ENCODE measurements at places on chromosomes 1 and 21.

DNA sequence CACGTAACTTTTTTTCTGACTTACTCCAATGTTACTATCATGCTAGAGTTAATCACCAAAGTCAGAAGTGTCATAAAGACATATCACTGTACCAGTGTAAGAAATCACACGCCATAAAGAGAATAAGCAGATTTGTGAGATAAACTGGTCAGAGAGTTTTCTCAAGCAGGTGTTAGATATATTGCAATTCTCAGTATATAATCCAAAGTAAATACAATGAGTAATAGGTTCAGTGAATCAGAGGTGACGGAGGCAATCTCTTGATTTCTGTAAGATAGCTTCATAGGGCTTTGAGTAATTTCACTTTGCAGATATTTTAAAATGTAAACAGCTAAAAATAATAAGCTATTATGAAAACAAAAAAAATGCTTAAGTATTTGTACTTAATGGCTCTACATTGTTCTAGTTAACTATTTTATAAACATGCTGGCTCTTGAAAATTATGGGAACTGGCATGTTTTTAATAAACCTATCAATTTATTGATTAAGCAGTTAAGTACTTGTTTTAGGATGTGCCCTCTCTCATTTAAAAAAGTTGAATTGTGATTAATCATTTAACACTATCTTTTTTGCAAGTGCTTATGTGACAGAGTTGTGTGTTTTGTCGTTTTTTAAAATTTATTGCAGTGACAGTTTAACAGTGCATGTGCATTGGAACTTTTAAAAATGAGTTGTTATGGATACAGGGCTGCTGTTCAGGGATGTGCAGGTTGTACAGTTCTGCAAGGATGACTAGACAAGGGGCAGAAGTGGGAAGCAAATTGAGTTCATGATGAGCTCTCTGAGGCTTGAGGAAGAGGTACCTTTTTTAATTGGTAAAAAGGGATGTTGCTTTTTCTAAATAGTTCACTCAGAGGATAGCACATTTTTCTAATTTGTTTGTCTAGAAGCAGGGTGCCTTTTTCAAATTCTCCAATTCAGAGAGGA is 119.1 kb downstream of the USP25 start:
- DNase-seq, result no peak

- no peak for DNase-seq
Observed at GRCh38 chr1:4220362-4220761, 320.3 kb upstream of the C1orf174 start.

GRCh38 chr1:236688705-236689104 is 2.4 kb downstream of the ACTN2 start:
- DNase-seq, result no peak

- DNase-seq, result no peak
Observed at GRCh38 chr1:201593200-201593921, 54.4 kb downstream of the NAV1 start.

GRCh38 chr1:41868241-41868998 is 50.3 kb downstream of the HIVEP3 start:
- no peak for DNase-seq

DNA sequence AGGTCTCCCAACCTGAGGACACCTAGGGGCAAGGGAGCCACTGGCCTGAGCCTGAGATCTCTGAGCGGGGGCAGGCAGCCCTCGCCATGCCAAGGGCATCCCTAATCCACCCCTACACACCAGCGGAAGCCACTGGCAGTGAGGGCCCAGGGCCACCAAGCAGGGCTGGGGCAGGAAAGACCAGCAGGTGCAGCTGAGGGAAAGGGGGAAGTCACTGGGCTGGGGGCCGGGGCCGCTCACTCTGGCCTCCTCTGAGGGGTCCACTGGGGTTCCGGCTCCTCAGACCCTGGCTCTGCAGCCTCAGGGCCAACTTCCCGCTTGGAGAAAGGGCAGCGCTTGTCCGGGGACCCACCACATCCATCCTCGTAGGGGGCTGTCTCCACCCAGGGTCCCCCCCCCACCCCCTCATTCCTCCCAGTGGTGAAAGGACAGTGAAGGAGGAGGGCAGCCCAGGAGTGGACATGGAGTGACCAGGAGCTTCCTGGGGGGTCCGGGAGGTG is 42.5 kb upstream of the ACTRT2 start:
- DNase-seq, result no peak

DNA sequence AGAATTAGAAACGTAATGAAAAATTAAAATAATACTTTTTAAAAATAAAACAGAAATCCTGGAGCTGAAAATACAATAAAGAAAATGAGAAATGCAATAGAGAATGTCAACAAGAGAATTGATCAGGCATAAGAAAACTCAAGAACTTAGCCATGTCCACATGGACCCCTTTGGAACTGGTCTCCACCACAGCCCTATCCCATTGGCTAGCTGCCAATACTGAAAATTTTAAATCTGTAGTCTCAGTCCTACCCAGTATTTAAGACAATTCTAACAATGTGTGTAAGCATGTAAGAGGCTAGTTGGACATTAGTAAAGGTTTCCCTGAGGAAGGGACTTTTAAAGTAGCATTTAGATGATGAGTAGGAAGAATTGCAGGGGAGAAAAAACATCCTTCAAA is 25.8 kb upstream of the RRP15 start:
- DNase-seq, result no peak

- peak; percentile 15 for DNase-seq
Observed at GRCh38 chr1:42777852-42778251, 6.9 kb upstream of the TMEM269 start.
